Ureter (tissue), 1 donor: ENCODE measurements at places on chromosomes 3 and 15. TPM values are rescaled to one million over a fixed set of nuclear protein-coding genes. Genes with fewer than 3 reads are reported as not detected.
A peak's percentile ranks its signal among the peaks of the same experiment; 100 is the strongest.

RNF123 gene
- 52.8 TPM for total RNA-seq

DNA sequence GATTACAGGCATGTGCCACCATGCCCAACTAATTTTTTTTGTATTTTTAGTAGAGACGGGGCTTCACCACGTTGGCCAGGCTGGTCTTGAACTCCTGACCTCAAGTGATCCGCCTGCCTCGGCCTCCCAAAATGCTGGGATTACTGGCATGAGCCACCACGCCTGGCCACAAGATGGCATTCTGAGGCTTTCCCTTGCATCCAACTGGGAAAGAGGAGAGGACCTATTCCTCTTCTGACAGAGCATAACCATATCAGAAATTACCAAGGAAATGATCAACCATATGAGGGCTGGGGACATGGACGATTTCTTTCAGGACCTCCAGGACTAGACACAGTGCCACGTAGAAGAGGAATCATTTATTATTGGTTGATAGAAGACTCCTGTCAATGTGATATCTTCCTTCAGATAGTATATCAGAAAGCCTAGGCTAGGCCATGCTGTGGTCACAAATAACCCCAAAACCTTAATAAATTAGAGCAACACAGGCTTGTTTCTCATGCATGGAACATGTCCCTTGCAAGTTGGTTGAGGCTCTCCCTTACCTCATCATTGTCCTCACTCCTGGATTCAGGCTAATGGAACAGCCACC lies 372.3 kb upstream of the IL12A start:
- no peak for DNase-seq

BHLHE40 gene
- total RNA-seq, result 206 TPM

AADACL2 gene
- total RNA-seq, result not detected

ZBBX gene
- 0.52 TPM for total RNA-seq

- no peak for DNase-seq
Measured at GRCh38 chr15:85401108-85401774, 20.8 kb downstream of the AKAP13 start.

- DNase-seq, result no peak
Measured at GRCh38 chr3:160398820-160399124, 253 bp downstream of the IFT80 start.

CMTM7 gene
- total RNA-seq, result 72.2 TPM

CHL1 gene
- 5.5 TPM for total RNA-seq

GRCh38 chr3:137219801-137220445 lies 262.1 kb downstream of the IL20RB start:
- DNase-seq, result no peak

CPEB1 gene
- total RNA-seq, result 3.7 TPM

DNA sequence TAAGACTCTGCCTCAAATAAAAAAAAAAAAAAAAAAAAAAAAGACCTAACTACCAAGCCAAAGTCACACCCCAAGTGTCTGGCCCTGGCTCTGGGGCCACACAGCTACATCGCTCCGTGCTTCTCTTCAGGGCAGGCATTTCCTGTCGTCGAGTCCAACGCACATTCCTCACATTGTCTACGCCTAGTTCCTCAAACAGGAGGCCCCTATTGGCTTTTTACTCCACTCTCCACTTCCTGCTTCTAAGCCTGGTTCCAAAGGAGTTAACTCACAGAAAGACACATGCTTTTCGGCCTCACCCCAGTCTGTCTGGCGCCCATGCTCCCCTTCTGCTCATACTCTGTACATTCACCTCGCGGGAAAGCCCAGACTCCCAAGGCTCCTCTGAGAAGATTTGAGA lies 28.8 kb downstream of the KNG1 start:
- DNase-seq, result peak; percentile 67

GRCh38 chr3:38585791-38586420 lies 63.6 kb downstream of the SCN5A start:
- DNase-seq, result peak; percentile 32

DNA sequence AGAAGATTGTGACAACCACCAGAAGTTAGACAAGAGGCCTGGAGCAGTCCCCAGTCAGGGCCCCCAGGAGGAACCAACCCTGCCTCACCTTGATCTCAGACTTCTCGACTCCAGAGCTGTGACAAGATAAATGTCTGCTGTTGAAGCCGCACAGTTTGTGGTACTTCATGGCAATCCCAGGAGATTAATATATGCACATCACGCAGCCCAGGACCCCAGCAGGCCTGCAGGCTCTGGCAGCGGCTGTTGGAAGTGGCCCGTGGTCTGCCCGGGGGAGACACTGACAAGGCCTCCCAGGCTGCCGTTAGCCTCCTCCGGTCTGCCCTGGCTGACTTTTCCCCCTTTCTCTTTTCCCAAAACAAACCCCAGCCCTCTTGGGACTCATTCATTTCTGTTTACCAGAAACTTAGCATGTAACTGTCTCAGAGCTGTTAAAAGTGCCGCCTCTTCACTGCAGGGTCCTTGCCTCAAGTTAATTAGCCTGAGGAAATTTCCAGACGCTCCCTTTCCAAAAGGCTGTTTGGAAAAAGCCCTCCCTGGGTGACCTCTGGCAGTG lies 183.5 kb upstream of the LYSMD4 start:
- no peak for DNase-seq

DNA sequence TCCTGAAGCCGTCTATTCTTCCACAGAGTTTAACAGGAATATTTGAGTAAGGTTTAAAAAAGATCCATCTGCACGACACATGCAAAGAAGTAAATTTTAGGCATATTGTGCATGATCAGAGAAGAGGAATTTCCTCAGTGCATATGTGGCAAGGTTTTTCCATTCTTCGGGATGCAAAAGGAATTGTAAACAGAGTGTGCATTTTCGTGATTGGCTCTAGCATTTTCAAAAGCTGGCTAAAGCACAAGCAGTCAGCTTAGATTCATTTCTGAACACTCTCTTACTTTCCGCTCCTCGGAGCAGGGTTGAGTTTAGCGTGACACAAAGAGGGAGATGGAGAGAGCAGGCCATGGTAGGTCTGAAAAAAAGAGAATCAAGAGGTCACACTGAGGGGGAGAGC lies 128.2 kb downstream of the ADAMTS9 start:
- DNase-seq, result no peak

GRCh38 chr3:17278006-17278405 lies 393.3 kb downstream of the PLCL2 start:
- DNase-seq, result no peak

P2RY12 gene
- total RNA-seq, result 0.94 TPM

DNA sequence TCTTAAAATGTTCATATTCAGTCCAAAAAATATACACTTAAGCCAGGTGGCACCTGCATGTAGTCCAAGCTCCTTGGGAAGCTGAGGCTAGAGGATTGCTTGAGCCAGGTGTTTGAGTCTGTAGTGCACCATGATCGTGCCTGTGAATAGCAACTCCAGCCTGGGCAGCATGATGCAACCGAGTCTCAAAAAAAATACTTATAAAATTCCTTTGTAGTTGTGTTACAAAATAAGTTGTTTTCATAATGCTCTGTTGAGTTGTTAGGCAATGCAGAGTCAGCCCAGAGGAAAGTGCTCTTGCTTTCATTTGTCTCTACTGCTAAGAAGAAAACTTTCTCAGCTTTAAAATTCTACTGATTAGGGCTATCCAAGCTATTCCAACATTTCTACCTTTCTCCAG lies 442.8 kb upstream of the ARRDC4 start:
- no peak for DNase-seq

DNA sequence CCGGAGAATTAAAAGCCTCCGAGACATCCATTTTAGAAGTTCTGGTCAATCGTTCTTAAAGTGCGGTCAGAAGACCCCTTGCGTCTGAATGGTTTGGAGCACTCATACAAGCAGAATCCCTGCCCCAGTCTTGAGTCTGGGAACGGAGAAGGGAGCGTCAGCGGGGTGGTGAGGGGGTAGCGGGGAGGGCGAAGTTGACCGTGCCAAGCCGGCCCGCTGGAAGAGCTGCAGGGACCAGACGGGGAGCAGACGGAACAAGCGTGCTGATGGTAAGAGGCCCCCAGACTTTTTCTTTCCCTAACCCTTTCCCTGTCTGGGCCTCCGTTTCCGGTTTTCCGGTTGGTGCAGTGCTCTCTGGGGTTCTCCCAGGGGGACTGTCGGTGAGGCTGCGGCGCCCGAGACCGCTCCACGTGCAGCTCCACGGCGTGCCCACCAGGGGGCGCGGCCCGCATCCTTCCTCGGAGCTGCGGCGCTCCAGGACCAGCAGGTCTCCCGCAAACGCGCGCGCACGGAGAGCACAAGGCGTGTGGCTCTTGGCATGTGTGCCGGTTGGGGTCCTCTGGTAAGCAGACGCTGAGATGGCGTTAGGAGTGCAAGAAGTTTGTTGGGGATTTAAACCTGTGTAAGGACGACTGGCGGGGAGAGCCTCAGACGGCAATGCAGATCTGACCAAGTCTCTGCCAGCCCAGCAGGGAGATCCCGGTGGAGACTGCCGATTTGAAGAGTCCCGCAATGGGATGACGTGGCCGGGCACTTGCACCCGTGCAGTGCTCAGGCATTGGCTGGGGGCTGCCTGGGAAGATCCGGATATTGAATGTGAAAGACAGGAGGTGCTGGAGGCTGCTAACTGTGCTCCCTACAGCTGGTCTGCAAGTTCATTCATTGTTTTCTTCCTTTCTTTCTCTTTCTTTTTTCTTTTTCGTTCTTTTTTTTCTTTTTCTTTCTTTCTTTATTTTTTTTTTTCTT lies 19.2 kb upstream of the CORO2B start:
- peak; percentile 82 for DNase-seq

DNA sequence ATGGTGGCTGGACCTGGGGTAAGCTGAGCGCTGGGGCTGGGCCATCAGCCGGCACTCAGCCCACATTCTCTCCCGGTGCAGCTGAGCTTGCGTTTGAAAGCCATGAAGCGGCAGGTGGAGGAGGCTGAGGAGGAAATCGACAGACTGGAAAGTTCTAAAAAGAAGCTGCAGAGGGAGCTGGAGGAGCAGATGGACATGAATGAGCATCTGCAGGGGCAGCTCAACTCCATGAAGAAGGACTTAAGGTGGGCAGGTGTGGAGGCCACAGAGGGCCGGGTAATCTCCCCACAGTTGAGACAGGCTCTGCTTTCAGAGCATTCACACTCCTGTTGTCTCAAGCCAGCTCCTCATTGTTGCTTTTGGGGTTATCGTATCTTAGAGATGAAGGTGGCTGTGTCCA lies 45.7 kb upstream of the MYZAP start:
- no peak for DNase-seq

DNA sequence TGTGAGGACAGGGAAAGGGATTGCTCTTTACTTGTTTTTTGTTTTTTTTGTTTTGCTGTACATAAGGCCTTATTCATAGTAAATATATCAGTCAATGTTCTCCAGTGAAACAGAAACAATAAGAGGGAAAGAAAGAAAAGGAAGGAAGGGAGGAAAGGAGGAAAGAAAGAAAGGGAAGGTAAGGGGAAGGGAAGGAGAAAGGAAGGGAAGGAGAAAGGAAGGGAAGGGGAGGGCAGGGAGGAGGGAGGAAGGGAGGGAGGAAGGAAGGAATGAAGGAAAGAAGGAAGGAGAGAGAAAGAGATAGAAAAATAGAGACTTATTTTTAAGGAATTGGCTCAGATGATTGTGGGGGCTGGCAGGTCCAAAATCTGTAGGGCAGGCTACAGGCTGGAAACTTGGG lies 37.2 kb downstream of the TIMP4 start:
- DNase-seq, result no peak

AHSG gene
- not detected for total RNA-seq

DNA sequence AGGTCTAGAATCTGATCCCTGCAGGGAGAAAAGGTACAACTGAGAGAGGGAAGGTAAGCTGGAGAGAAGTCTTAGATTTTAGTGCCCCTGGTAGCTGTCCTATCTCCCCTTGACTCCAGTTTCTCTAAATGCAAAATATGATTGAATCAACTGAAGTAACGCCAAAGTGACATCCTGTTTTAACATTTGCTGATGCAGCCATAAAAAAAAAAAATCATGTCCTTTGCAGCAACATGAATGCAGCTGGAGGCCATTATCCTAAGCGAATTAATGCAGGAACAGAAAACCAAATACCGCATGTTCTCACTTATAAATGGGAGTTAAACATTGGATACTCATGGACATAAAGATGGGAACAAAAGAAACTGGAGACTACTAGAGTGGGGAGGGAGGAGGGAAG lies 42.4 kb upstream of the LCTL start:
- no peak for DNase-seq

OIP5 gene
- total RNA-seq, result not detected

DNA sequence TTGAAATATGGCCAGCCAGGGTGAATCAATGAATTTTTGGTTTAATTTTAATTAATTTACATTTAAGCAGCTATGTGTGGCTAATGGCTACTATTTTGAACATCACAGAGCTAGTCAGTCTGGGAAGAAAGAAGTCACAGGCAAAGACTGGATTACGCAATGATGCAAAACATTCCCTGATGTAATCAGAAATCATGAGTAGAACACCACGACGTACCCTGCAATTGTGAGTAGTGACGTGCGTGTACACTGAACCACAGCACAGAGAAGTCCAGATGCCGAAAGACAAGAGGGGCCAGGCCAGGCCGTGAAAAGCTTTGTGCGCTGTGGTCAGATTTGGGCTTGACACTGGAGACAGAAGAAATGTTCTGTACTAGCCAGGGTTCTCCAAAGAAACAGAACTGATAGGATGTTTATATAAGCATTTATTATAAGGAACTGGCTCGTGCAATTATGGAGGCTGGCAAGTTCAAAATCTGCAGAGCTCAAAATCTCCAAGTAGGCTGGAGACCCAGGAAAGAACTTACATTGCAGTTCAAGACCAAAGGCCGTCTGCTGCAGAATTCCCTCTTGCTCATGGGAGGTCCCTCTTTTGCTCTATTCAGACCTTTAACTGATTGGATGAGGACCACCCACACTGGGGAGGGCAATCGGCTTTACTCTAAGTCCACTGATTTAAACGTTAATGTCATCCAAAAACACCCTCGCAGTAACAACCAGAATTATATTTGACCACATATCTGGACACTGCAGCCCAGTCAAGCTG lies 44.6 kb downstream of the SH3BP5 start:
- peak; percentile 64 for DNase-seq

- DNase-seq, result no peak
Measured at GRCh38 chr15:82538961-82539690, 1.1 kb downstream of the RPS17 start.

GRCh38 chr3:35919160-35919559 lies 279.8 kb downstream of the ARPP21 start:
- no peak for DNase-seq

DNA sequence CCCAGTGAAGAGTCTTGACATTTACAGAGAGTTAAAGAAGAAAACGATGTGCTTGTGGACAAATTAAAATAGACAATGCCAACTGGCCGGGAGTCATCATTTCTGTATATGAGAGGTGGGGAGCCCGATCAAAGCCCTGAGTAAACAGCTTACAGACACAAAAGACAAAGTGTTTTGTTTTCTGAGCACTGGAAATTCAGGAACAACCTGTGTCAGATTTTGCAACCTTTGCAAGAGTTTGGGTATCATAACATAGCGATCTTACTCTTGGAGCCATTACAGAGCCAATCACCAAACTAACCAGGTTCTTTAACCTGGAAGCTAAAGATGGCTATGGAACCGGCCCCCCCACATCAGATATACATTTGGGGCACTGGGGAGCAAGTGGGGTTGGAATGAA lies 101.9 kb upstream of the LRIG1 start:
- DNase-seq, result no peak

GHRL gene
- total RNA-seq, result 0.81 TPM
